ENCODE measurements at places on chromosomes 3 and 15. TPM values are rescaled to one million over a fixed set of nuclear protein-coding genes. Genes with fewer than 3 reads are reported as not detected.

GRCh38 chr15:33326908-33327307, 16.1 kb downstream of the RYR3 start:
- no peak for DNase-seq

- no peak for DNase-seq
These were observed 28.9 kb downstream of the INSYN1 start for GRCh38 chr15:73724212-73724611.

DNA sequence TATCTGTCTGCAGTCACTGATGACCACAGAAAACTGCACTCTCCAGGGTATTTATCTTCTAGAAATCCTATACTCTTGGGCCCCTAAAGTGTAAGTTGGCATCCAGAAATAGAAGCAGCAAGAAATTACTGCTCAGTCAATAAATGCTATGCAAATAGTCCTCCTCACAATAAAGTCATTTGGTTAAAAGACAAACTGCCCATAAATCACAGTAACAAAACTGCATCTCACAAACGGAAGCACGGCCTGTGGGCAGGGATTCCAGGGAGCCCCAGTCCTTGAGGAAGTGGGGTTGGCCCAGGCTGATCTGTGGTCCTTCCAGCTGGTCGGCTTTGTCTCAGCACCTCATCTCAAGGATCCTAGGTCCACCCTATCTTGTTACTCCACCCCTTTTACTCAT, 29.7 kb upstream of the SPATA12 start:
- no peak for DNase-seq

DNA sequence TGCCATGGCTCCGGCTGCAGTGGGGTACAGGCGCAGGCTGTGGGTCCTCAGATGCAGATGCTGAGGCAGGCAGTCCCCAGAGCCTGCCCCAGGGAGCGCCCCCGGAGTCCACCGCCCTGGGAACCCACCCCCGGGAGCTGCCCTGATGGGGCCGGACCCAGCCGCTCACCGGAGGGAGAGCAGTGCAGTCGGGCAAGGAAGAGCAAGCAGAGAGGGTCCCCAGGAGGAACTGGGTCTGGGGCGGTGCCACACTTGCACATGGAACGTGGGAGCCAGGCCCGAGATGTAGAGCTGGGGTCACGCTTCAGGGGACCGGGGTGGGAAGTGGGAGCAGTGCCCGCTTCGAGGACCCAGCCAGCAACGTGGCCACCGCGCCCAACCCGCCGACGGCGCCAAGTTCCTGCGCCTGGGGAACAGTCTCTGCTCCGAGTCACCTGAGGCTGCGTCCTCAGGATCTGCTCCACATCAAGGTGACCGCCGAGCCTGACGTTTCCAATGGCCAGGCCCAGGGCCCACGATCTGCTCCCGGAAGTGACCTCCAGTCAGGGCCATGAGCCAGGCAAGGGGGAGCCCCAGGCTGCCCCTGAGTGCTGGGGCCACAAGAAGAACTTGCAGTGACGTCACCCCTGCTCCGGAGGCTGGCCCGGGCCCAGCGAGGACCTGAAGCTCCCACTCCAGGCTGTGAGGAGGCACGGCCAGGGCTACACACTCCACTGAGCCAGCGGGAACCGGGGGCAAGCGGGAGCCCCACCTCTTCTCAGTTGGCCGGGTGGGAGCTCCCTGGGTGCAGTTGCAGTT, 27.0 kb upstream of the TFG start:
- DNase-seq, result no peak

DNA sequence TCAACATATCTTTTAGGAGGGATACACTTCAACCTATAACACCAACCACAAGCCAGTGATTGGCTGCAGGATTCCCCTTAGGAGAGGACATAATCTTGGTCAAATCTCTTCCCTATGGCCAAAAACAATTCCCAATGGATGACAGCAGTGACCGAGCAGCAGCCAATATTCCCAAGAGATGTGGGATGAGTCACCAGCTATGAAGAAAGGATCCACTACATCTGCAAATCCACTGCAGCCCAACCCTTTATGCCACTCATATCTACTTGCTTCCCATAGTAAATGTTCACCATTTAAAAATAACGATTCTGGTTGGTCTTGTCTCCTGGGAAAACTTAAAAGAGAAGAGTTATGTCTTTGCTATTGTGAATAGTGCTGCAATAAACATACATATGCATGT, 4.5 kb upstream of the IQCF5 start:
- DNase-seq, result no peak

Gene TNFSF10
- total RNA-seq, result 13.8 TPM
